ENCODE measurements at places on chromosomes 7 and 10.

DNA sequence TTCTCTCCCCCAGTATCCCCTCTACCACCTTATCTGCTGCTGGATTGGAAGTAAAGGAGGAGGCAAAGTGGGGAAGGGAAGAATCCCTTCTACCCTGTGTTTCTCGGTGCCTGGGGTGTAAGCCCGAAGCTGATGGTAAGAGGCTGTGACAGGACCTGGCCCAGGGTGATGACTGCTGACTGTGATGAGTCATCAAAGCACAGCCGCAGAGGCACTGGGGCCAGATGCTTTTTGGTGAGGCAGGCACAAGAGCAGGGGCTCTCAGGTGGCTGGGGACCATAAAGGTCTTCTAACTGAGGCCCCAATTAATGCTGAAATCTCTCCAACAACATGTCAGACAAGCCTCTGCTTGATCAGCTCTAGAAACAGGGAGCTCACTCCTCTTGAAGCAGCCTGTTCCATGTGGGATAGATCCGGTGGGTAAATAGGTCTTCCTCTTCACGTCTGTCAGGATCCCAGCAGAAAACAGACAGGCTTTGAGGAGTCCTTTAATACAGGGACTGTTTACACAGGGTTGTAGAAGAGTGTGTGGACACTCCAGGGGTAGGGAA is 86.1 kb upstream of the PCBD1 start:
- no peak for DNase-seq

DNA sequence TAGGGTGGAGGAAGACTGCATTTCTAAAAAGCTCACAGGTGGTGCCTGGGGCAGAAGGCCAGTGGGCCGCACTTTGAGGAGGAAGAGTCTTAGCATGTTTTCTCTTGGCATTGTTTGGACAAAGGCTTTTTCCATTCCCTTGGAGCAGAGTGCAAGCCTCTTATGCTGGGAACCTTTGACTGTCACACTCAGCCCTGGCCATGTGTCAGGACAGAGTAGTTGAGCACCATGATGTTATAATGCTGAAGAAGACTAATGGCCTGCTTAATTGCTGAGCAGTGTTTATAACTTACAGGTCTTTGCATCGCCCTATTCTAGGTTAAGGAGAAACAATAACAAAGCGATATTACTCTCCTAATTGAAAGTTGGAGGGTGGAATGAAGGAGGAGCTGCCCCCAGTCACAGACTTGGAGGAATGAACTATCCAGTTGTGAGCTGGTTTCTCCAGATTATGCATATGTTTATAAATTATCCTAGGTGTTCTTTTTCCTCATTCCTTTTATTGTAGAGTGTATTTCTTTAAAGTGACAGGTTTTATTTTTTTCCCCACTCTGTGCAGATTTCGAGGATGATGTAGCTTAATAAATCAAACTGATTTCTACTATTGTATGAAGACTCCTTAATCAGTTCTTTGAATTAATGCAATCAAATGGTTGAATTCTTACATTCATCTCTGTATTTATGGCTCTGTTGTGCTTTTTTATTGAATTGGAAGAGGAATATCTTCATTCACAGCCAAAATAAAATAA is 767.0 kb downstream of the LRMDA start:
- no peak for DNase-seq

DNA sequence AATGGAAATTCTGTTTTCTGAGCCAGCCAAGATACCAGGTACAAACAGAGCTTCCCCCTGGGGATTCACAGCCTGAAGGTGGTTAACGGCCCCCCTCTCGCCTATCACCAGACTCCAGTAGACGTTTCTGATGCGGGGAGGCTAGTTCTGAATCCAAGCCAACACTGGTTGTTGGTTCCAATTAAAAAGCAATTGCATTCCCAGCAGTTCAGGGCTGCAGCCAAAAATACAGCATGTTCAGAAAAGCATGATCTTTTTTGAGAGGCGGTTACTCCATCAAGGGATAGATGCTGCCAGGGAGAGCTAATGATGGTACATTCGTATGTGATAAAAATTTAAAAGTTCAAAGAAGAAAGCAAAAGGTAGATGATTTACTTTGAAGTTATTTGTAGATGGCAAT is 481.0 kb downstream of the GALNT17 start:
- no peak for DNase-seq

GRCh38 chr7:104341546-104341945 is 13.1 kb downstream of the LHFPL3 start:
- no peak for DNase-seq

GRCh38 chr10:48672596-48673265 is 11.9 kb upstream of the WDFY4 start:
- DNase-seq = no peak

DNA sequence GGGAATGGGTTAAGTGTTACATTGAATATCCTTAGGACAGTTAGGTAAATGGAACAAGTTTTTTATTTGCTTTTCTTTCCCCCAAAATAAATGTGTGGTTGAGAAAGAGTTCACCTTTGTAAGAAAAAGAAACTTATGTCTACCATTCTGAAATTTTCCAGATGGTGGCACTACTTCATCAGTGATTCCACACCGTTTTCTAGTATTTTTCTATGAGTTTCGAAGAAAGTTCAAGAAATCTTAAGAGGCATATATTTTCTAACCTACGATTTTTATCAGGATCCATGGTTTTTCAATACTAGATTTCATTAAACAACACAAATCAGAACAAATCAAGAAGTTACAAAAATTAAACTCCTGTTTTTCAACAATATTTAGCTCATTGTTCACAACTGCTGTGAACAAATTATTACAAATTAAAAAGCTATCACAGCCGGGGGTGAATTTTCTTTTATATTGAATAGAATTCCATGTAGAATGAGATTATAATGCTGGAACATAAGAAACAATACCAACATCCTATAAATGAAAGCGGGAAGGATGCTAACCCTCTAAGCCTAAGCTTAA is 163.1 kb upstream of the NPVF start:
- DNase-seq = no peak

DNA sequence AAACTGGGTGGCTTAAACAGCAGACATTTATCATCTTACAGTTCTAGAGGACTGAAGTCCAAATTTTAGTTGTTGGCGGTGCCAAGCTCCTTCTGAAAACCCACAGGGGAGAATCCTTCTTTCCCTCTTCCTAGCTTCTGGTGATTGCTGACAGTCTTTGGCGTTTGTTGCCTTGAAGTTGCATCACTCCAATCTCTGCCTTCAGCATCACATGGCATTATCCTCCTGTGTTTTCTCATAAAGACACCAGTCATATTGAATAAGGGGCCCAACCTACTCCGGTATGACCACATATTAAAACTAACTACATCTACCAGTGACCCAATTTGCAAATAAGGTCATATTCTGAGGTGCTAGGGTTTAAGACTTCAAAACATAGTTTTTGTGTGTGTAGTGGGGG is 472.1 kb upstream of the IGFBP3 start:
- DNase-seq = no peak

DNA sequence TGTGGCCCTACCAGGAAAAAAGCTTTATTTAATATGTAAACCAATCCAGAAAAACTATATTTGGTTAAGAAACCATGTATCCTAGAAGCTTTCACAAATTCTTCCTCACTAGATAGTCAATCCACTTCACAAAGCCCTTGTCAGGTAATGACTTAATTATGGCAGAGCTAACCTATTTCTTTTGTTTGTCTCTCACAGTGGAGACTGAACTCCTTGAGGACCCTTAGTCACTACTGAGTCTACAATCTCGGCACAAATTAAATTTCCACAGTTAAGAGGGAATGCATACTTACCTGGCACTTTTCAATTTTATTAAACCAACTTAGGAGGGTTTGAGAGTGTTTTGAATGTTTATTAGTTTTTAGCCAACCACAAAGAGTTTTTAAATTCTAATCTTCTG is 23.0 kb downstream of the WAPL start:
- no peak for DNase-seq

DNA sequence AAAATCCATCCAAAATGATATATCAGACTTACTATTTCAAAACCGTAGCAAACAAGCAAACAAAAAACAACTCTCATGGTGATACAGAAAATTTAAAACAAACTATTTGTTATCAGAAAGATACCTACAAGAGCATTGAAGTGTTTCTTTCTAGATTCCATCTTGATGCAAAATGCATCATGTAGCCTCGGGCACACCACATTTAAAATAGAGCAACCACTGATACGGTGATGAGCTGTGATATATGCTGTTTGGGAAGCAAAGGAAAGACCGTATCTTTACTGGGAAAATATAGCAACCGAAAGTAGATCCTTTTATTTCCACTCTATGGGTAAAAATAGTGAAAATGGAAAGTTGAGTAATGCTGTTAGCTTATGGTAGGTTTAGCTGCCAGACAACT is 892.0 kb downstream of the GATA3 start:
- DNase-seq = no peak

DNA sequence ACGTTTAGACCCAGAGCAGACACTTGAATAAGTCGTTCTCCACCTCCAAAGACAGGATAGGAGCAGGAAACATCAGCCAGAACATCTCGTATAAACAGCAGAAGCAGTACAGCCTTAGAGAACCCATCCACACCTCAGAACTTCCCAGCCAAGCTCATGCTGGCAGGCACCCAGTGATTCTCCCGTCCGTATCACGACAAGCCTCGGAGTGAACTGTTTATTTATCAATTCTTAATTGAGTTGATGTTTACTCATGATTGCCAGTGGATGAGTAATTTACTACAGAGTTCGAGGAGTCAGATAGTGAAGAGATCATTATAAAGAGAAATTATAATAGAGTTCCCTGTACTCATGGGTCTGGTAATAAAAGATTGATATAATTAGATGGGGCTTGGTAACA is 811.5 kb downstream of the LRMDA start:
- DNase-seq = no peak

DNA sequence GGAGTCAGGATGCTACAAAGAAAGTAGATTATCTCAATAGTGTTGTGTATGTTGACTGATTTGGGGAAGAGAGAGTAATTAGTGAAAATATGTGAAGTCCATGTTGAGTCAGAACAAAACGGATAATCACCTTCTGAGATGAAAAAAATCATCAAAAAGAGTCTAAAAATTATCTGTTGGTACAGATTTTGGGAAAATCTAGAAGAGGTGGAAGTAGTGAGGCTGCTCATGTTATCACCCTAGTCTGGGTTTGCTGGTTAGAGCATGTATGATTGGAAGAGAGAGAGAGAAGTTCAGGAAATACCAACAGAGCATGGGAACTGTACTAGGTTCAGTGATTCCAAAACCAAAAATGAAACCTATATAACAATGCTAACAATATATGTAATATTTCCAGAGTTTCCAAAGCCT is 12.3 kb downstream of the RPA3 start:
- no peak for DNase-seq

DNA sequence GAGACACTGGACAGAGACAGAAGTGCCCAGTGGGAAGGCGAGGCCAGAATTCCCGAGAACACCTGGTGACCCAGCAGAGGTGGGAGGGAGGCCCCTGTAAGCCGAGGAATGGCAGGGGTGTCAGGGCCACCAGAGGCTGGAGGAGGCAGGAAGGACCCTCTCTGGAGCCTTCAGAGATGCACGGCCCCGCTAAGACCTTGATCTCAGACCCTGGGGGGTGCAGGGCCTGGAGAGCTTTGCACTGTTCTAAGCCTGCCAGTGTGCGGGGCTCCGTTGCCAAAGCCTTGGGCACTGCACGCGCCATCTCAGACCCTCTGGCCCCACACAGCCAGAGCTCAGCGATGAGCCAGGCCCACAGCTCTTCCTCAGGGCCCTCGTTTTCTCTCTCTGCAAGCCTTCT is 557.1 kb downstream of the PTPRN2 start:
- no peak for DNase-seq

DNA sequence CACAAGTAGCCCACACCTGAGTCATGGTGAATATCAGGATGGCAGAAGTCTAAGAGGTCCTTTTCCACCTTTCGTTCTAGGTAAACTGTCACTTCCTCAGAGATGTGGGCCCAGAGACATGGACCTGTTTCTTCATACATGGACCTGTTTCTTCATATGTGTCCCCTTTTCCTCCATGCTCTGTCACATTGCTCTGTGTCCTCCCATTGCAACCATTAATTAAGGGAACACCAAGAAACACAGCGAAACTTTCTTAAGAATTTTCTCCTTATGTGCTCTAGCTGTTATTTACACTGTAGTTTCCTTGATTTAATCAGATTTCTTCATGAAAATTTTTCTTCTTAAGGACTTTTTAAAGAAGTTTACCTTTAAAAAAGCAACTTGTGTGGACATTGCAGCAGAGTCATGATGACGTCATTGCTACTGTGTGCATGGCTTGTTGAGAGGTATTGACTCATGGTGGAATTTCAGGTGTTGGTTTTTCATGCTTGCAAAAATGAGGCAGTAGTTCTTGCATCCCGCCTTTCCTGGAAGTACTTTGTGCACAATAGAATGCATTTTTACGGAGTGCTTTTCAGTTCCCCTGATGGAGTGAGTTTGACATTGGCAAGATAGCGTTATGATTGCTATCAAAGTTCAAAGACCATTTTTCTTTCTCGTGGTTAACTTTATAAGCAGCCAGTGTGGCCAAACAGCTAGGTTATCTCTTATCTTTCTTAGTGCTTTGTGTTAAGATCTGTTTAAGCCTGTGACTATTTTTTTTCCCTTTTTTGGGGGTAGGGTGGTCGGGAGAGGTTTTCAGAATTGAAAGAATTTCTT is 37.7 kb downstream of the CFAP58 start:
- DNase-seq = no peak

DNA sequence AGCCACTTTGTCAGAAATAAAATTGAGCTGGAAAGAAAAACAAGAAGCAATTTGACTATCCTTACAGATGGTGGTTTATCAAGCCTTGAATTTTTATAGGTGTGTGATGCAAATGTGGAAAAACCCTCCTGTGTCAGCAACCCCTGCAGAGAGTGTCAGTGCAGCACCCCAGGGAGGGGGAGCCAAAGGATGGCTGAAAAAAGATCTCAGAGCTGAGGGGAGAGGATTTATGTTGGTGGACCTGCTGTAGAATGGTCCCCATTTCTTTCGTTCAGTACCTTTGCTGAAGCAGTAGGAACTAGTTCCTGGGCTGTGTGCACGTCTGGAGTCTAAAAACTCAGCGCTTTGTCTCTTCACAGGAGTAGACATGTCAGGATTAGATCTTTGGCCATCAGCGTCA is 239.0 kb downstream of the PHTF2 start:
- no peak for DNase-seq

DNA sequence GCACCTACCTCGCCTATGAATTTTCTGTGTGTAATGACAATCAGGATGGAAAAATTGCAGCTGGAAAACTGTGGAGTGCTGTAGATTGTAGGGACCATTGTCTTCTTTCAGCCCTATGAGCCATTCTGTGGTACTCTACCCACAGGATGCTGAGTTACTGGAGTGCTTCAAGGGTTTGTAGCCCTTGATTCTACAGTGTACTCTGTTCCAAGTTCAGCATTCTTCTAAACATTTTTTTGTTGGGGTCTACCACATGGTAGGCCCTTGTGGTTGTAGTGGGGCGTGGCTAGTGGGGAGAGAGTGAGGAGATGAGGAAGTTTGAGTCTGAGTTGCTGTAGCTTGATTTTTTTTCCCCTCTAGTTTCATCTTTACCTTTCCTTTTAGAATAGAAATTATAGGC is 33.5 kb downstream of the REEP3 start:
- peak; percentile 63 for DNase-seq

DNA sequence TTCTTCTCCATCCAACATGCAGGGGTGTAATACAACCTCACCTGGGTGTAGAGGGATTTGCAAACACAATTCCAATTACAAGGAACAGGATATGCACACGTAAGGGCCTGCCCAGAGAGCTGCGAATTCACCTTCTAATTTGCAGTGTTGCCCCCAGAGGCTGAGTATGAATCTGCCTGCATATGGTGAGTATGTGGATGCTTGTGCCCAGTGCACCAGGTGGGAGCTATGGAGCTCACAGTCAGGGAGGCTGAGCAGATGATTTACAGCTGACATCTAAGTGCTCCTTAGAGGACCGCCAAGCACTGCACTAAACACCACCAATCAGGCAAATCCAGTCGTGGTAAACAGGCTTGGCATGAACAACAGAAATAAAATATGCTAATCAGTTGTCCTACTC is 132.0 kb downstream of the RELN start:
- no peak for DNase-seq
